ENCODE measurements at places on chromosomes 11 and 22.

- no peak for DNase-seq
These were observed 36.6 kb upstream of the ACAT1 start for GRCh38 chr11:108084811-108085210.

DNA sequence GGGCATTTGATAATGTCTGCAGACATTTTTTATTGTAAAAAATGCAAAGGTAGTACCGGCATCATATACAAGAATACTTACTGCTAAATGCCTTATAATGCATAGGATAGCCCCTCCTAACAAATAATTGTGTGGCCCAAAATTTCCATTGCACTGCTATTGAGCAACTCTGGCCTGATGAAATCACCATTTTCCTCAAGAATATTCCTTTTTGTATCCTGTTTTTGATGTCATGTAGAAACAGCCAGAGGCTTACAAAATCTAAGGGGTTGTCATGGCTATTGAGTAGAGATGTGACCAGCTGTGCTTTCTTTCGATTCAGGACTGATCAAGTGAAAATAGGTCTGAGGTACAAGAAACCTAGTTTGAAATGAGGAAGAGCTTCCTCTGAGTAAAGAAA, 854.3 kb downstream of the KCNA4 start:
- DNase-seq, result no peak

DNA sequence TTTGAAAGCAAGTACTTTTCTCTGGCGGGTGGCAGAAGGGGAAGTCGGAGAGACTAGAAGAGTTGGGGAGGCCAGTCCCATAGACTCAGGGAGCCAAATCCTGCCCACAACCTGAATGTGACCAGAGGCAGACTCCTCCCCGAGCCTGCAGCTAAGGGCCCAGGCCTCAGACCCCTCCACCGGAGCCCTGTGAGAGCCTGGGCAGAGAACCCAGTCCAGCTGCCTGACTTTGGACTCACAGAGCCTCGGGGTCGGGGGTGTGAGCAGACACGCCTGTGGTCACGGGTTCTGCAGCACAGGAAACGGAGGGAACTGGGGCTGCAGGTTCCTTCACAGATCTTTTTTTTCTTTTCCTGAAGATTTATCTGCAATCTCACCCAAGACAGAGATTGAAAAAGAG, 312.3 kb downstream of the CTTN start:
- DNase-seq, result no peak

DNA sequence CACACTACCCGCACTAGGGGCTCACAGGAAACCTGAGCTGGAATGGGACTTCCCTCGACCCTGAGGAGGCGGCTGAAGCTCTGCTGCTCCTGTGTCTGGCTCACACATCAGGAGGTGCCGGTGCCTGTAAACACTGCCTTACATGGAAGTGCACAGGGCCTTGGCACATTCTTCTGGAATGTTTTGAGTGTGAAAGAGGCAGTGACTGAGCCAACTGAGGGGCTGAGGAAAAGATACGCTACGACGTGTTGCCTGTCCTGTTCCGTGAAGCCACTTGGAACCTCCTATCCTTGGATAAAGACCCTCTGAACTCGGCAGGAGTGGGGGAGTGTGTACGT, 10.5 kb downstream of the TXN2 start:
- no peak for DNase-seq

DNA sequence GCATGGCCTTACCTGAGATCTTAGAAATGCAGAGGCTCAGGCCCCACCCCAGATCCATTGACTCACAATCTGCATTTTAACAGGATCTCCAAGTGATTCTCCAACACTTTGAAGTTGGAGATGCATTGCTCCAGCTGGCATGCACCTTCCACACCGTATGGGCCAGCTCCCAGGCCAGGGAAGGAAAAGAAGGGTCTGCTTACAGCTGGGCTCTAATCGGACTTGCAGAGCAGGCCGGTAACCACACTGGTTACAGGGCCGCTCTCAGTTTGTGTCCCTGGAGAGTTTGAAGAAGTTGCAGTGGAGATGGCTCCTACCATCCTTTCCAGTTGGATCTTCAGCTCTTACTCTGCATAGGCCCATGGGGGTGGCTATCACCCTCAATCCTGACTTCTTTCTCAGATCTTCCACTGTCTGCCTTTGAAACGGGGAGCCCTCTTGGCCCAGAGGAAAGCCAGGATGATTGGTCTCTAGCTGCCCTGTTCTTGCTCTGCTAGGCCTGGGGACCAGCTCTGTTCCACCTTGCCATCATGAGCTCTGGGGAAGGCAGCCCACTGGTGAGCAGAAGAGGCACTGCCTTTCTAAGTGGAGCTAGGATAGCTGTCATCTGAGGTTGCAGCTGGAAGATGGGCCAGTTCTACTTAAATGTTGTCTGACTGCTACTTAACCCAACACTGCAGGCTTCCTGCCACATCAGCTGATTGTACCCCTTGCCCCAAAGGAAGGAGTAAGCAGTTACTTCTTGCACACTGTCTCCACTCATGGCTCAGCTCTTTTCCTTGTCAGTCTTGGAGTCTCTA, 105.6 kb upstream of the NAV2 start:
- no peak for DNase-seq

- no peak for DNase-seq
These were observed 121.3 kb downstream of the APOL5 start for GRCh38 chr22:35838855-35839576.

DNA sequence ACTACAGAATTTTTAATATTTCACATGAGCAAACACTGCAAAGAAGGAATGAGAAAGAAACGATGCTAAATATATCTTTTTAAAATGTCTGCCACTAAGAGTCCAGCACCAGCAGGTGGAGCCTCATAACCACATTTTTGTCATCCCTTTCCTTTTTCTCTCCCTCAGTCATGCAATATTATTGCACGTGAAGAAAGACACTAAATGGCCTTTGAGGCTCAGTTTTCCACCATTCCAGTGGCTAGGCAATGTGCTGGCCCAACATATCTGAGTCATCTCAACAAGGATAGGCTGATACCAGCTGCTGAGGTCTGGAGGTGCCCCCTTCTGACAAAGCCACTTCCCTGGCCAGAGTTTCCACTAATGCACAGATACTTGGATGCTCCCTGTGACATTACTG, 1.8 kb downstream of the ALKBH8 start:
- DNase-seq, result peak; percentile 16

DNA sequence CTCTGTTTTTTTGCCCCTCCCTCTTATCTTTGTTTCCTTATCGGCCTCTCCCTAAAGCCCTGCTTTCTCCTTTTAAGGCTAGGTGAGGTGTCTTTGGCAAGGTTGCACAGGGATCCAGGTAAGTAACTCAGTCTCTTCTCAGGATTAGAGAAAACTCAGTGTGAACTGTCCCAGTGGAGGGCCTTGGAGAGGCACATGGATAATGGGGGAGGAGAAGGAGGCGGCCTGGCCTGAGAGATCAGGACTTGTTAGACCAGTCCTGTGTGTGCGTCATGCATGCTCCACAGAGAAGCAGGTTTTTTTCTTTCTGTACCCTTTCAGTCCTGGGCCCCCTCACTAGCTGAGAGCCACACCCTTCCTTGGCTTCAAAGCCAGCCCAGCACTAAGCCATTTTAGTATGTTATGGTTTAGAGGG, 19.9 kb downstream of the CTNND1 start:
- DNase-seq, result no peak

- DNase-seq, result no peak
These were observed 85.4 kb downstream of the MTNR1B start for GRCh38 chr11:93054881-93055280.

- no peak for DNase-seq
These were observed 47.6 kb upstream of the THY1 start for GRCh38 chr11:119470317-119471291.

- no peak for DNase-seq
These were observed 9.0 kb upstream of the PCF11 start for GRCh38 chr11:83147895-83148294.

DNA sequence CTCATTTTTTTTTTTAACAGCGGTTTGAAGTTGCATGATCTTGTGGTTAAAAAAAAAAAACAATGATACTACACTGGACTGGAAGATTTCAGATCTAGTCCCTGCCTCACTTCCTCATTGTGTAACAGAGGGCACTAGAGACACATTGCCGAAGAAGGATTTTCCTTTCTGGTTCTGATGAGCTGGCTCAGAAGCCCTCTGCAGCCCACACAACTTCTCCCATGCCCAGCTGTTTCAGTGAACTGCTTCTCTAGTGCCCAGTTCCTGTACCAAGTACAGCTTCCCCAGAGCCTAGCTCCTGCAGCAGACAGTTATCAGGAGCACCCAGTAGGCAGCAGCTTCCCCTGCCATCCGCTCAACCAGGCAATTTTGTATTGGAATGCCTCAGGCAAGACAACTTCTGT, 29.5 kb upstream of the ANO5 start:
- no peak for DNase-seq

- no peak for DNase-seq
These were observed 3.4 kb downstream of the CD82 start for GRCh38 chr11:44568658-44569473.

DNA sequence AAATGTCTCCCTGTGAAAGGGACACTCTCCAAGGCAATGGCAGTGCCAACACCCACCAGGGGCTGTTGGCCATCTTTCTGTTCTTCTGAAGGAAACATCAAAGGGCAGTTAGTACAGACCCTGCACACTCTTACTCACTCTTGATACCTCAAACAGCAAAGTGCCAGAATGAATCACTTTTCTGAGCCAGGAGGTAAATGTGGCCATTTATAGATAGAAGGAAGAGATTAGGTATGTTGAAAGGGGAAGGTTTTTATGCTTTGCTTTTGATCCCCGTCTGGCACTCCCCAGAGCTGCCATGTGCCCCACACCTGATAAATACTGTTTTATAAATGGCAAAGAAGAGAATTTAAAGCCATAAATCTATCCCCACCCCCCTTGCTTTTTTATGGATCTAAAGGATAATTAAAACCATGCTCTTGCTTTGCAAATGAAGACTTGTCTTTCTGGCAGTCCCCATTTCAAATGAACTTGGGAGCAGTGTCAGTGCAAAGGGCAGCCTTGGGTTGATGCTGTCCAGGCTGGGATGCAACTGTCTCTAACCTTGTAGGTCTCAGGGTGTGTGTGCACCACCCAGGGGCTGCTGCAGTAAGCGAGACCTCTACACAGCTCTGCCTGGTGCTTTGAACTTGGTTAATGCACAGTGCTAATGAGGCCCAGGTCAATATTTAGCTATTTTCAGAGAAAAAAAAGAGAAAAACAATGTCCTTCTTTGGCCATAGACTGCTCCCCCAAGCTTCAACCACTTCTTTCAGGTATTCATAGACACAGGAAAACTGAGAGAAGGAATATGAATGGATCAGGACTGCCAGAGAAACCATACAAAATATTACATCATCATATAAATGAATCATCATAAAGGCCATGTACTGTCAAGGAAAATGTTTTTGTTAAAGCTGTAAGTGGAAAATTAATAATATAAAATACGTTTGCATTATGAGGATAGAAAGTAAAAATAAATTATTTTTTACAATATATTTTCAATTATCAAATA, 207.5 kb downstream of the ETS1 start:
- no peak for DNase-seq

GRCh38 chr22:41289671-41290070, 3.7 kb upstream of the RANGAP1 start:
- no peak for DNase-seq

- no peak for DNase-seq
These were observed 3.0 kb downstream of the PACSIN3 start for GRCh38 chr11:47183031-47183856.

GRCh38 chr11:107590460-107591377, at the start of gene ELMOD1:
Gene ELMOD1 (plus strand): TSS chr11:107591147. CDS start chr11:107618190, 27,043 bp downstream.
- DNase-seq, result no peak

GRCh38 chr22:42651134-42651533, 1.9 kb upstream of the CYB5R3 start:
- DNase-seq, result no peak

- DNase-seq, result no peak
These were observed 134.2 kb downstream of the LDLRAD3 start for GRCh38 chr11:36077886-36078685.

DNA sequence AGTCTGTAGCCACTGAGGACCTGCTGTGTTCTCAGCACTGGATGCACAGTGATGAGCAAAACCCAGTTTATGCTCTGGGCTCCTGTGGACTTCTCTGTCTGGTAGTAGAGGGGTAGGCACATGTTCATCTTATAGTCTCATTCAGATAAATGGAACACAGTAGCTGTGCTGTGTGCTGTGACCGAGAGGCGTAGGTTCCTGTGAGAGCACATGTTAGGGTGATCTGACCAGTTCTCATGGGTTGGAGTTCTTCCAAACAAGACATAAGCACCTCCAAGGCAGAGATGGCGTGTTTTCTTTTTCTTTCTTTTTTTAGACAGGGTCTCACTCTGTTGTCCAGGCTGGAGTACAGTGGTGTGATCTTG, 154.8 kb upstream of the RASSF10 start:
- DNase-seq, result no peak

DNA sequence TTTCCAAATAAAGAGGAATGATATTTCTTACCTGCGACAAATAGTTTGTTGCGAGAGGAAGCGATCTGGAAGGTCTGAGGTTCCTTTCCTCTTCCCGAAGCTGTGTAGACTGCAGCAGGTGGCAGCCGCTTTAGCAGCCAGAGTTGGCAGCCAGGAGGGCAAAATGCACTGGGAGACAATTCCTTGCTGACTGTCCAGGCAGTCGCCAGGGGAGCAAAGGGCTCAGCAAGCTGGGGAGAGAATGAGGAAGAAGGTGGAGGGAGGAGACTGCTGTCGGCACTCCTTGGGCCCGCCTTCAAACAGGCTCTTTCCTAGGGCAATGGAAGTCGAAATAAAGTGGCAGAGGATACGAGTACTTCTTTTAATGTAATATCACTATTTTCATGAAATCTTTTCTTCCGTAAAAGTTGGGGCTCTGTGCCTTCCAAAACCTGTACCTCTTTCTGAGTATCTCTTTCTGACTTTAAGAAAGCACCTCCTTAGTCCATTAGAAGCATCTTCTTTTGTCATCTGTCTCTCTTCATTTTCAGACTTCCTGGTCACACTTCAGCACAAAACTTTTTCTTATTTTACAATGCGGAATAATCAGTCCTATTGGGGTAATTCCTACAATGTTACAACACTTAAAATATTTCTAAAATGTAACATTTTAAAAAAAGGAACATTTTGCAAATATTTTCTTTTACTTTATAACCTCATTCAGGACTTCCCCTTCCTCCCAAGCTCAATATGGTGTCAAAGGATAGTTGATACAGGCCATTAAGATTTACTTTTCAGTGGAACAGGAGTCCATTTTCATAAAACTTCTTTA, at the start of gene IL18:
Gene IL18 (minus strand): TSS at position 220 of the 811 bp plus-strand sequence. CDS start 9,041 bp downstream, outside the sequence.
- no peak for DNase-seq

- DNase-seq, result no peak
These were observed 53.2 kb downstream of the GRIK4 start for GRCh38 chr11:120564573-120565311.

GRCh38 chr11:70482529-70482917, 84.2 kb downstream of the CTTN start:
- no peak for DNase-seq

DNA sequence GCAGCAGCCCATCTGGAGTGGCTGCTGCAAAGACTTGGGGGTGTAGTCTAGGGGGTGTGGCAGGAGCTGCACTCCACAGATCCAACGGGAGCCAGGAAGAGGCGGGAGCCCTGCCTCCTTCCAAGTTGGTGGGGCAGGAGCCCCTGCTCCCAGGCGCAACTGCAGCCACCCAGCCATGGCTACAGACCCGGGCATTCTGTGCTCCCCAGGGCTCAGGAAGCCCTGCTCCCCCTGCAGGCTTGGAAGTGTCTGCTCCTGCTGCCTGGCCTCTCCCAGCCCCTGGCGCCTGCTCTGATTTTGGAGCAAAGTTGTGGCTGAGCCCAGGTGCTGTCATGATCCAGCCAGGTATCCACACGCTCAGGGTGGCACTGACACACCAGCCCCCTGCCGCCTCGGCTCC, 58.5 kb downstream of the CCDC34 start:
- no peak for DNase-seq

GRCh38 chr11:27532652-27533325, 26.2 kb upstream of the LIN7C start:
- DNase-seq, result no peak
